Ascending aorta (tissue), 2 donors: ENCODE measurements at places on chromosomes 16 and 17. TPM values are rescaled to one million over a fixed set of nuclear protein-coding genes. Genes with fewer than 3 reads are reported as not detected.

DNA sequence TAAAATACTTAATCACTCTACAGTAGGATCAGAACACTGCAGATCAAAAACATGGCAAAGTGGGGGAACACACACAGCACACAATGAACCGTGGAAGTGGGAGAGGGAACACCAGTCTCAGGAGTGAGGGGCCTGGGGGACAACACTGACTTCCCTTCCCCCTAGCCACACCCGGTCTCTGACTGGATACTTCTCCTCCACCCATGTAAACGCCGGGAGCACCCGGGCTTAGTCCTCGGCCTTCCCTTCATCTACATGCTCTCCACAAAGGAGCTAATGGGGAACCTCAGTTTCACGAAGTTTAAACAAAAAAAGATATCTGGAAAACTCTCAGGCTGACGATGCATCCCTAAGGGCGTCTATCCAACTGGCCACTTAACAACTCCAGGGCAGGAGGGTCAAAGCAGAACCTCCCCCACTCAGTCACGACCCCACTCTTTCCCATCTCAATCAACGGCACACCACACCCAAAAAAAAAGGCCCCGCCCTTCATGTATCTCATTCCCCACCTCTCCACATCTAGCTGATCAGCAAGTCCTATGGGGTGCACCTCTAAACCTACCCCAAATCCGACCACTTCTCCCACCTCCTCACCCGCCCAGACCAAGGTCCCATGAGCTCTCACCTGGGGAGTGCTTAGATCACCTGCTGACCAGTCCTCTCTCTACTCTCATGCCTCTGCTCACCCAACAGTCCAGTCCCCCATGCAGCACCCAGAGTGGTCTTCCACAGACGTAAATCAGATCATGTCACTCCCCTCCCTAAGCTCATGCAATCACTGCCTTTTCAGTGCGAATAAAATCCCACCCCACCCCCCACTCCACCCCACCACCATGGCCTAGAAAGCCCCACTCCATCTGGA, 7.4 kb downstream of the ZDHHC7 start:
- peak; percentile 63 for DNase-seq

ITGAD gene
- total RNA-seq = not detected

DNA sequence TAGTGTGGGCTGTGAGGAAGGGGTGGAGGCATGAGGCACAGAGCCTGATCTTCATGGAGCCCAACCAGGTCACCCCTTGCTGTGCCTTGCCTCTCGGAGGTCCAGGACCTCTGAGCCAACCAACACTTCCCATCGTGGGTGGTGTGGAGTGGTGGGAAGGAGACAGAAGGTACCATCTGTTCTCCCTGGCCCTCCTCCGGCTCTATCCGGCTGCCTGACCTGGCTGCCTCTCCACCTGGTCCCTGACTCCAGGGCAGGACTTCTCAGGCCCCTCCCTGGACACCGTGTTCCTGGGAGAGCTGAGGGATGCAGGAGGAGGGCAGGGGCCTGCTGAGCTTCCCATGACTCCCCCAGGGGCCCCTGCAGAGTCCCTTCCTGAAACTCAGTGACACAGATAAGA, 3.9 kb downstream of the PDK2 start:
- DNase-seq = no peak

HS3ST6 gene
- total RNA-seq = not detected

GRCh38 chr17:45197555-45198334, 23.9 kb upstream of the FMNL1 start:
- DNase-seq = peak; percentile 55

DNA sequence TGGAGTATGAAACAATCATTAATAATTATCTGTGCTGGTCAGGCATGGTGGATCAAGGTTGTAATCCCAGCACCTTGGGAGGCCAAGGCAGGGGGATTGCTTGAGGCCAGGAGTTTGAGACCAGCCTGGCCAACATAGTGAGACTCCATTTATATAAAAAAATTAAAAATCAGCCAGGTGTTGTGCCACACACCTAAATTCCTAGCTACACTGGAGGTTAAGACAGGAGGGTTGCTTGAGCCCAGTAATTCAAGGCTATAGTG, 28.9 kb upstream of the PRKCA start:
- DNase-seq = no peak

DNA sequence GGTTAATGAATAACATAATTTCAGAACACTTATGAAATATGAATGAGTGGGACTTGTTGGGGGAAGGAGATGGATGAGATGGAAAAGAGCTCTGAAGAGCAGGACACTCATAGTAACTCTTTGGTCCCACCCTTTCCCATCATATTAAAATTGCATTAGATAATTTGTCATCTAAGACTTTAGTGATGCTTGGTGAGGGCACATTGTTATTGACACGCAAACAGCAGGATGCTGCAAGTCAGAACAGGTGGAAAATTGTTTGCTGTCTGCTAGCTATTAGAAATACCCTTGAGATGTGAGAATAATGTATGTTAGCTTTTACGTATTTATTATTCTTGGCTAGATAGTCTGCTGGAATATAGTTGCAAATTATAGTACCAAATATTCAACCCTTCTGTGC, 75.7 kb downstream of the TANC2 start:
- no peak for DNase-seq

- DNase-seq = no peak
Observed at GRCh38 chr16:74030000-74030706, 266.5 kb upstream of the PSMD7 start.

DNA sequence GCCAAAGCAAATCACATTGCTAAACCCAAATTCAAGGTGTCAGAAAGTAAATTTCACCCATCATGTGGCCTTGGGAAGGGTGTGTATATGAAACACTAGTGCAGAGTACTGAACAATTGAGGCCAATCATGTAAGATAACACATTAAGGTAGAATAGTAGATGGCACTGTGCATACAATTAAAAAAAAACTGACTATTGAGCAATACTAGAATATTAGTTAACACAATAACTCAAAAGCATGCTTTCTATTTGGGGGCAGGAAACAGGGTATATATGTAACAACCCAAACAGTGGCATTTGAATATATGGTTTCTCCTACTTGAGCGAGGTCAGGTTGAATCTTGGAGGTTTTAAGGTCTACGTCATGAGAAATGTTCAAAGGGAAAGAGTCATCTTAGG, 63.0 kb upstream of the DYNLRB2 start:
- DNase-seq = no peak

- no peak for DNase-seq
Observed at GRCh38 chr16:87723226-87723623, 42.6 kb downstream of the KLHDC4 start.

SCNN1G gene
- total RNA-seq = not detected
